ENCODE measurements at places on chromosomes 16 and 17.

DNA sequence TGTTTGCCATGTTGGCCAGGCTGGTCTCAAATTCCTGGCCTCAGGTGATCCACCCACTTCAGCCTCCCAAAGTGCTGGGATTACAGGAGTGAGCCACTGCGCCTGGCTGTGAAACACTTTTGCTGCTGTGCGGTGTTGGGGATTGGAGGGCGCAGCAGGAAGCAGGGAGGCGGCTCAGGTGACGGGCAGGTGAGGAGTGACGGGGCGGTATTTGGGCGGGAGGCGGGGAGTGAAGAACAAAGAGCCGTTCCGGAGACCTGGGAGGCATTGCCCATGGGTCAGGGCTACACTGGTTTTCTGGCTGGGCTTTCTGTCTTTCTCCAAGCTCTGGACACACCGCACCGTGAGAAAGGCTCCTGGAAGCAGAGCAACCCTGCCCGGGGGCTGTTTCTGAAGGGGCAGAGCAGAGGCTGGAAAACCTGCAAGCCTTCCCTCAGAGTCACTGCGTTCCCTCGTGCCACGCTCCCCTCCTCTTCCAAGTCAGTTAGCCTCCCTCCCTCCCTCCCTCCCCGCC lies 22.1 kb downstream of the CRISPLD2 start:
- DNase-seq: no peak

DNA sequence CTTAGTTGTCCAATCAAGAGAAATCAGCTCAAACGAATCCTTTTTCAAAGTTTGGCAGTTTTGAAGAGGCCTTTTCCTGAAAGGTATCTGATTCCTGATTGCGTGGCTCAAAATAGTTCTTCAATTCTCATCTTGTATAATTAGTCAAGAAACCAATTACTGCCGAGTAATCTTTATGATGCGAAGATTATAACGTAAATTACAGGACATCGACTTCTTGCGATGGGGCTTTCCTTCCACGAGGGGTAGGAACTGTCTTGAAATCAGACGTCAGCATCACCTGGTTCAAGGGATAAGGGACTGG lies 644 bp upstream of the ARL2BP start:
- no peak for DNase-seq

DNA sequence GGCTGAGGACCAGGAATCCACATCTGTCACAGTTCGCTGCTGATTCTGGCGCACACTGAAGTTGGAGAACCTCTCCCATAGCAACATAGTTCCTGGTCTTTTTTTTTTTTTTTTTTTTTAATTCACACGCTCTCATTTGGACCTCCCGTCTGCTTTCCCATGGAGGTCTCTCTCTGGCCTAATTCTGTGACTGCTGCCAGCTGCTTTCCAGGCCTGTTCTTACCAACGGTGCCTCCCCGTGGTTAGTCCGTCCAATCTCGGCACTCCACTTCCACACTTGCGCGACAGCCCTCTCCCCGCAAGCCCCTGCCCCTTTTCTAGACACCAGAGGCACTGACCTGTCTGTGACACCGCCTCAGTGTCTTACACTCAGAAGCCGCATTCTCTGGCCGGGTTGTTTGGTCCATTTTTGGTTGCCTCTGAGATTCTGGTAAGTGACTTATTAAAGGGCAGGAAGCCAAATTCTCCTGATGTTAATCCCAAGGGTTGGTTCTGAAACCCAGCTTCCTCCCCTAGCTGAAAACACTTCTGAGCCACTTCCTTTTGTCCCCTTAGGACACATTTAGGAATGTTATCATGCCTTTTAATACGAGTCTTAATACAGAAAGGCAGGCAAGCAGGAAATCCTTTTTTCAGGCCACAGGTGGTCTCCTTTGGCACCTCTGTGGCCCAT lies 1.1 kb upstream of the AKTIP start:
- peak; percentile 72 for DNase-seq

GRCh38 chr17:69677130-69677529 lies 262.6 kb downstream of the MAP2K6 start:
- DNase-seq: no peak

GRCh38 chr16:2015117-2015946 lies 4.3 kb upstream of the NPW start:
- DNase-seq: peak; percentile 92

DNA sequence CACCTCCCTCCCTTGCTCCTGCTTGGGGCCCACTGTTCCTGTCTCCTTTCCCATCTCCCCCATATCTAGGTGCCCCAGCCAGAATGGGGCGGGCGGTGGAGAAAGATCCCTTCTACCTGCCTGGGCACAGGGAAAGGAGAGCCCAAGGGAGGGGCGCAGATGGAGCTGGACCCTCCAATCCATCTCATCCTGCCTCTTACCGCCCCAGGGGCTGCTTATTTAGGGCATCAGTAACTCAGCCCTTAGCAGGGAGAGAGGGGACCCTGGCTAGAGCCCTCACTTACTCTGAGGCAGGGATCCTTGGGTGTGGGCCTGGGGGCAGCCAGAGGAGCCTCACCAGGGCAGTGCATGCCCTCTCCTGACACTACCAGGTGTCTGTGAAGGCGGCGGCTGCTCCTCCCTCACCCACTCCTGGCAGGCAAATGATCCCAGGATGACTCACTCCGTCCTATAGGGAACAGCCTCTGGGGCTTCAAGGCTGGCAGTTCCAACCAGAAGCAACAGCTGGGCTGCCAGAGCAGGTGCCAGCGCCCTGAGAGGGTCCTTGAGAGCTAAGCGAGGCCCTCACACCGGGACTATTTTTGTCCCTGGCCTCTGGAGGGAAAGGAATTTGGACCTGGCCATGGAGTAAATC lies 16.3 kb upstream of the BCAR1 start:
- no peak for DNase-seq

DNA sequence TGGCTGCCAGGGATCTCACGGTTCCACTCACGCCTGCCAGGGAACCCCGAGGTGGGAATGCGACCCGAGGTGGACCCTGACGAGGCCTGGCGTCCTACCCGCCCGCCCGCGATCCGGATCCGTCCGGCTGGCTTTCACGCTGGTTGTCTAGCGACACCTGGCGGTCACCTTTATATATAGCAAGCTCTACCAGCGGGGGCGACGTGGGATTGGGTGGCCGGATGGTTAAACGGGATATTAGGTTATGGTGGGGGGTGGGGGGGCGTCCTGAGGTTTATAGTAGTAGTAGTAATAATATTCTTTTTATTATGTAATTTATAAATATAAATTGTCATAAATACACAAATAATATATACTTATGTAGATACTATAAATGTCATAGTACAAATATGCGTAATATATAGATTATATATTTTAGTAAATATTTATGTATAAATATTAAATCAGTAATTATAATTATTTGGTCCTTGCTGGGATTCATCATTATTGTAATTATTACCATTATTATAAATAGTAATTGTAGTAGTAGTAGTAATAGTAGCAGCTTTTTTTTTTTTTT lies 136.9 kb downstream of the KCNJ12 start:
- DNase-seq: peak; percentile 92

DNA sequence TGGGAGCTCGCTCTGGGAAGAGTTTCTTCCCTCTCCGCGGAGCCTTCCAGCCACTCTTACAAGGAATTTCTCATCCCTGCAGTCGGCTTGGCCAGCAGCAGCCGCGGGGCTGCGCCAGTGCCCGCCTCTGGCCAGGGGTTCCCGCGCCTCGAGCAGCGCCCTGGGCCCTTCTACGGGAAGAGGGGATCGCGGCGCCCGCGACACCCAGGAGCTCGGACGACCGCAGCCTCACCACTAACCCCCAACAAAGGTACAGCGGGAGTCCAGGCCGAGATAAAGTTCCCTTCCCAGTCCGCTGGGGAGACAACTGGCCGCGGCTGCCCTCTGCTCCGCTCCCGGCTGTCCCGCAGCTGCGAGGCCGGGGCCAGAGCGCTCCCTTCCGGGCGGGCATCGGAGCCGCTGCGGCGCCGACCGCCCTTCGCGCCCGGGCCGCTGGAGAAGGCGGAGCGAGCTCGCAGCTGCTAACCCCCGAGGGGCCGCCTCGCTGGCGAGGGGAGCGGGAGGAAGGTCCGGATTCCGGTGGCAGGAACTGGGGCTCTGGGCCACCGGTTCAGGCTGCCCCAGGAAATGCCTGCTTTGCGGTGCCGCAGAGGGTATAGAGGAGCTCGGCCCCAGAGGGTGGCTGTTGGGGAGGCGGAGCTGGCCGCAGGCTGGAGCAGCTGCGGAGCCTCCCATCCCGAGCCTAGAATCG lies 3.6 kb upstream of the HS3ST3B1 start:
- peak; percentile 51 for DNase-seq

GRCh38 chr17:78905541-78905940 lies 2.5 kb upstream of the CEP295NL start:
- DNase-seq: no peak

DNA sequence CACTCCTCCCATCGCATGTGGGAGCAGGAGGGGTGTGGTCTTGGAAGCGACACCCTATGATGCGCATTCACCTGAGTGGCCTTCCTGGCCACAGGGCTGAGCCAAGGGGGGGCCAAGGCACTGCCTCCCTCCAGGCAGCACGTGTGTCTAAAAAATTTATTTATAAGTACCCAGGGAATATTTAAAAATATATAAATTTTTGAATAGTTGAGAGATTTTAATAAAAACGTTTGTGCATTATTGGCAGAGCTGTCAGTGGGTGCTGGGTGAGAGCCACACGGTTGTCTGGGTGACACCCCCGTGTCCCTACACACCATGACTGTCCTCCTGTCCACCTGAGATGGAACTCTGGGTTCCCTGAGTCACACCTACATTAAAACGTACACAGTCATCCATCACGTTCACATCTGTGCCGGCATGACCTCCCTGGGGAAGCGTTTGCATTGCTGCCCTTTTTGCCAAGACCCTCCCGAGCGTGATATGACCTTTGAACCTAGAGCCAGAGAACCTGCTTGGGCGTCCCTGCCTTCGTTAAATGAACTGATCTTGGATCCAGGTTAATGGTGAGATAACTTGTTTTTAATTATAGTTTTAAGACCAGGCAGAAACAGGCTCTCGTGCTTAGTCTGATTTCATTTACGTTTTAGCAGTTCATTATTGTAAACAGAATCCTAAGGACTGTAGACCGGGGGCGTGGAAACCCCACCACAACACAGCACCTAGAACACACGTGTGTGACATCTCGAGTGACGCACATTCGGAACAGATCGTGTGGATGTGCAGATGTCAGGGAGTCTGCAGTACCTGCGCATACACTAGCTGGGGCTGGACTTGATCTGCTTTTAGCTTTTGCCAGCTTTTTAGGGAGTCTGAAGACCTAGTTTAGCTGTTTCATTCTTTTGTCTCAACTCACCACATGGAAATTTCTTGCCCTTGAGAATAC lies 192.8 kb upstream of the CHMP6 start:
- no peak for DNase-seq

DNA sequence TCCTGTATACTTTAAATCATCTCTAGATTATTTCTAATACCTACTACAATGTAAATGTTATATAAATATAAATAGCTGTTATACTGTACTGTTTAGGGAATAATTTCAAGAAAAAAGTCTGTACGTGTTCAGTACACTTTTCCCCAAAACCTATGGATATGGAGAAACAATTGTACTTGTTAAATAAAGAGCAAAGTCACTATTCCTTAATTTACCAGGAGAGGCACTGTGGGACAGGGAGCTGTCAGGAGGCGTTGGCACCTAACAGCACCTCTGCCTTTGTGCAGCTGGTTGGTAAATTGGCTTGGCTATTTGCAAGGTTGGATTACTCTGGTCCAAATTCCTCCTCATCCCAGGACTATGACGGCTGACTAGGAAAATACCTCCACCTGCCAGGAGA lies 28.0 kb downstream of the CRHR1 start:
- peak; percentile 79 for DNase-seq

DNA sequence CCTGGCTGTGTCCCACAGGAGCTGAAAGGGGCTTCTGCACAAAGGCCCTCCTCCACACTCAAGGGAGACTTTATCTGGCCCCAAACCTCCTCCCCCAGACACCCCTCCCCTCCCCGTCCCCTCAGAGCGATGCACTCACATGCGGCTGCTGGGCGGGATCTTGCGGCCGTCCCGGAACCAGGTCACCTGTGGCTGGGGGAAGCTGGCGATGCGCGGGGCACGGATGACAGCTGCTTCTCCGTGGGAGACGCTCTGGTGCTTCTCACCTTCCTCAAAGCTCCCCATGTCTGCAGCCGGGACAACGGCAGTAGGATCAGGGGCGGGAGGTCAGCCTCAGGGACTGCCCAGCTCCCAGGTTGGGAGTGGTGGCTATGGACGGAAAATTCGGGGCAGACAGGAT lies 144.0 kb upstream of the CDC42EP4 start:
- no peak for DNase-seq

DNA sequence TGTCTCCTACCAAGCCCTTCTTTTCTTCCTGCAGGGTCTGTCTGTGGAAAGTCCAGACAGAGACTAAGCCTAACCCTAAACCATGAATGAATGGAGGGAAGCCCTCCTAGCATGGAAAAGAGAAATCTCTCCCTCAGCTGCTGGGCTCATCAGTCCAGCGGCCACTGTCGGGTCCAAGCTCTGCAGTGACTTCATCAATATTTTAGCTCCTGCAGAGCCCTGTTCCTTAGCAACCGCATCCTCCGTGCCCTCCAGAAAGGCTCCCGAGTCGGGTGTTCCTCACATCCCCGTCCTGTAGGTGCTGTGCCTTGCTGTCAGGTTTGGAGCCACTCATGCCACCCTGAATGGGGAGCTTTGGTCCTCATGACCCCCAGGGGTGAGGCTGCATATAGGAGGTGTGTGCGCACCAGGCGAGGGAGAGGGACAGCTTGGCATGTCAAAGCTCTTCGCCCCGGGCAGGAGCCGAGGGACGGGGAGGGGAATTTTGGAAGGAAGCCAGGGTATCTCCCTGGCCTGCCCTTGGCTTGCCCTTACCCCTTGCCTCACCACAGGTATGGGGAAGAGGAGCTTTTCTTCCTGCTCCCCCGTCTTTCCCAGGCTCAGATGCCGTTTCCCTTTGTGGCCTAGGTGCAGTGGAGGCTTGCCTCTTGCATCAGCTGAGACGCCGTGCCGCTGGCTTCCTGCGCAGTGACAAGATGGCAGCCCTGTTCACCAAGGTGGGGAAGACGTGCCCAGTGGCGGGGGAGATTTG lies 23.9 kb downstream of the SGSM2 start:
- no peak for DNase-seq

GRCh38 chr17:57413848-57414651 lies 157.7 kb downstream of the MSI2 start:
- DNase-seq: no peak

GRCh38 chr17:2157081-2157480 lies 102.2 kb downstream of the HIC1 start:
- DNase-seq: no peak

- no peak for DNase-seq
Measured at GRCh38 chr17:32575852-32576251, 89.1 kb downstream of the CDK5R1 start.

DNA sequence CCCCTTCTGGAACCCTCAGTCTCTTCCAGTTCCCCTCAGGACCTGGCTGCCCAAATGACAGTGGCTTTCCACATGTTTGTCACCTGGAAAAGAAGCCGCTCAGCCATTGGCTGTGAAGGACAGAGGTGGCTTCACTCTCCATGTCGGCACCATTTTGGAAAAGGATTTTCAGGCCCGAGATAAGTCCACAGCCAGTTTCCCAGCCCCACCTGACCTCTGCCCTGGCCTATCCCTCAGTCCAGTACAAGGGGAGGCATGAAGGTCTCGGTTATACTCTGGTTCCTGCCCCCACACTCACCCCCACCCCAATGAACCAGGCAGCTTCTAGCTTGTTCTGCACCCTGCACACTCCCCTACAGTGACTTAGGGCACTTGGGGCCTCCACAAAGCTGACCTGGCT lies 15.2 kb downstream of the AOC3 start:
- no peak for DNase-seq

- no peak for DNase-seq
Measured at GRCh38 chr16:54280751-54281150, 5.8 kb downstream of the IRX3 start.

GRCh38 chr17:9121186-9121820 lies 100.0 kb downstream of the NTN1 start:
- DNase-seq: no peak
